ENCODE measurements at places on chromosomes 13 and 19. TPM values are rescaled to one million over a fixed set of nuclear protein-coding genes. Genes with fewer than 3 reads are reported as not detected.

DNA sequence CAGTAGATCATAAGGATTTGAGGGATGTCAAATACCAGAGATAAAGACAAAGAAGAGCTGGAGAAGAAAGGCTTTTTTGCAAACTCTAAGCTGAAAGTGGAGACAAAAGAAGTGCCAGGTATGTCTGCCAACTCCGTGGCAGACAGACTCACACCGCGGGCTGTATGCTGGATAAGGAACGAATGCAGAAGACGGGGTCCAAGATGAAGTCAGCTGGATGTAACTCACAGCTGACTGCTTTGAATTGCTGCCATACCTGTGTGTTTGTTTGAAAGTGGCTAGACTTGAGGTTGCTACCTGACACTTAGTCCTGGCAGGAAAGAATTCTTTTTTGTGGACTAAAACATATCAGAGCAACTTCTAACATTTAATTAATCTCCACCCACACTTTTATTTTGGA is 398.8 kb downstream of the DLEU7 start:
- no peak for DNase-seq

- no peak for DNase-seq
Observed at GRCh38 chr13:112078879-112079531, 12.1 kb downstream of the SOX1 start.

DNA sequence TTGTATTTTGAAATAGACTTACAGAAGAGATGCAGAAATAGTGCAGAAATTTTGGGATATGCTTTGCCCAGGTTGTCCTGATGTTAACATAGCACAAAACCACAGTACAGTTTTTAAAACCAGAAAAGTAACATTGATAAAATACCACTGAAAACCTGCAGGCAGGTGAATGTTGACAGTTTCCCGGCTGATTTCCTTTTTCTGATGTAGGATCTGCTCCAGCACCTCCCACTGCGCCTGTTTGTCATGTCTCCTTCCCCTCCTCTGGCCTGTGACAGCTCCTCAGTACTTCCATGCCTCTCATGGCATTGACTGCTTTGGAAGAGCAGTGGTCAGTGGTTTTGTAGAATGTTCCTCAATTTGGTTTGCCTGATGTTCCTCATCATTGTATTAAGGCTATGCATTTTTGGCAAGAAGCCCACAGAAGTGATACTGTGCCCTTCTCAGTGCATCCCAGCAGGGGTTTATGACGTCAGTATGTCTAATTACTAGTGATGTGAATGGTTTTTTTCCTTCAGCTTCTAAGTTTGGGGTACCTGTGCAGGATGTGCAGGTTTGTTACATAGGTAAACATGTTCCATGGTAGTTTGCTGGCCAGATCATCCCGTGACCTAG is 31.0 kb downstream of the TDRD12 start:
- no peak for DNase-seq

DNA sequence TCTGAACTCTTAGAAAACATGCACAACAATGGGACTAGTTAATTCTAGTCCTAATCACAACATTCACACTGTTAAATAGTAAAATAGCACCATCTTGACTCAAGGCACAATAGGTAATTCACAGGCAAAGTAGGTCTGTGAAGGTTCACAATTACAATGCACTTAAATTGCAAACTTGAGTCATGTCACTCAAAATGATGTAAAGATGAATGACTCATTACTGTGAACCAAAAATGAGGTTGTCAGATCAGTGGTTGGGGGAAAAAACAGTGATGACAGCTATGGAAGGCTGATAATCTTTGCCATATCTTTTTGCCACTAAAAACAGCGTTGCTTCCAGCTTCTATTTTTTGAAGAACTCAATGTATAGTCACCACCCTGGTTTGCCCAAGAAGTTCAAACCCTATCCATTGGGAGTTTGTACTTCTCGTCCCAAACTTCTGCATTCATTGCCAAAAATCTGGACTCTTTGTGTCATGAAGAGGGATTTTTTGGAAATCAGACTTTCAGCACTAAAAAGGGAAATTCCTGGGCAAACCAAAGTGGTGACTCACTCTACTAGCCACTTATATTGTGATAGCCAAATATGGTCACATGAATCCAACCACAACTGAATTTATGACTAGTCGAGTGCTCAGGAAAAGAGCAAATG is 200.9 kb upstream of the TMTC4 start:
- DNase-seq, result peak; percentile 63

Gene COL5A3
- polyA plus RNA-seq, result 1.2 TPM

GRCh38 chr19:31353833-31354232 is 4.6 kb upstream of the TSHZ3 start:
- no peak for DNase-seq

Gene ATCAY
- polyA plus RNA-seq, result not detected

Gene OR4F17
- polyA plus RNA-seq, result not detected
